ENCODE measurements at places on chromosomes 11 and 22.

DNA sequence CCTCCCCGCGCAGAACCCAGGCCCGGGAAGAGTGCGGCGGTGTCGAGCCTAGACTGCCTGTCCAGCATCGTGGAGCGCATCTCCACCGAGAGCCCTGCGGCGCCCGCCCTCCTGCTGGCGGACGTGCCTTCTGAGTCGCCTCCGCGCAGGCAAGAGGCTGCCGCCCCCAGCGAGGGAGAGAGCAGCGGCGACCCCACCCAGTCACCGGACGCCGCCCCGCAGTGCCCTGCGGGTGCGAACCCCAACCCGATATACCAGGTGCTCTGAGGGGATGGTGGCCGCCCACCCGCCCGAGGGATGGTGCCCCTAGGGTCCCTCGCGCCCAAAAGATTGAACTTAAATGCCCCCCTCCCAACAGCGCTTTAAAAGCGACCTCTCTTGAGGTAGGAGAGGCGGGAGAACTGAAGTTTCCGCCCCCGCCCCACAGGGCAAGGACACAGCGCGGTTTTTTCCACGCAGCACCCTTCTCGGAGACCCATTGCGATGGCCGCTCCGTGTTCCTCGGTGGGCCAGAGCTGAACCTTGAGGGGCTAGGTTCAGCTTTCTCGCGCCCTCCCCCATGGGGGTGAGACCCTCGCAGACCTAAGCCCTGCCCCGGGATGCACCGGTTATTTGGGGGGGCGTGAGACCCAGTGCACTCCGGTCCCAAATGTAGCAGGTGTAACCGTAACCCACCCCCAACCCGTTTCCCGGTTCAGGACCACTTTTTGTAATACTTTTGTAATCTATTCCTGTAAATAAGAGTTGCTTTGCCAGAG lies 2.0 kb downstream of the MYOD1 start:
- DNase-seq, result no peak

- DNase-seq, result peak; percentile 86
Measured at GRCh38 chr11:65314501-65315203, at the start of gene CDC42EP2. Gene CDC42EP2, plus strand, starts transcription at chr11:65314866. Its CDS starts 6,033 bp downstream, at chr11:65320899.

DNA sequence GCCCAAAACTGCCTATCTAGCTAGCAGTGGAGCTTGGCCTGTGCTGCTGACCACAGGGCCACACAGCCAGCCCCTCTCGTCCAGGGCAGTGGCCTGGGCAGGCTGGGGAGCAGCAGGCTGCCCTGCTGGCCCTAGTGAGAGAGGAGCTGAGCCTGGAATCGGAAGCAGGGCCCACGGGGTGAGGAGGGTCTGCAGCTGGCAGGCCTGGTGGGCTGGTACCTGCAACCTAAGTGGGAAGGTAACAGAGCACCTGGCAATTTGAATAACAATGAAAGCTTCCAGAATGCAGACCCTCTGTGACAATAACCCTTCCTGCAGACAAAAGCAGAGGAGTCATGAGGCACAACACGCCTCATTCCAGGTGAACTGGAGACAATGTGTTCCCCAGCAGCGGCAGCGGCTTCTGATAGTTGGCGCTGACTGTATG lies 31.8 kb upstream of the RFPL3 start:
- DNase-seq, result peak; percentile 81

DNA sequence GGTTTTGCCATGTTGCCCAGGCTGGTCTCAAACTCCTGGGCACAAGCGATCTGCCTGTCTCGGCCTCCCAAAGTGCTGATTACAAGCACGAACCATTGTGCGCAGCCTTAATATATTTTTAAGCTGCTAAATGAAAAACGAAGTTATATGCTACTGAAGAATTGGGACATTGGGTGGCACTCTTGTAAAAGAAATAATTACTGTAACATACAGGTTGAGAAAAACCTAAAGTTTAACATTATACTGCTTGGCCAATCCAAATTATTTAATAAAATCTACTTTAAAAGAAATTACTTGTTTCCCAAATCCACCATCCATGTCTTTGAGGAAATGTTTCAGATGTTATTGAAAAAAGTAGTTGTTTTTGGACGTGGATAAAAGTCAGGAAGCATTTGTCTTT lies 37.9 kb upstream of the ARHGAP32 start:
- DNase-seq, result no peak

GRCh38 chr11:72686639-72687220 lies 12.5 kb upstream of the PDE2A start:
- no peak for DNase-seq

GRCh38 chr11:8339592-8340022 lies 75.9 kb upstream of the LMO1 start:
- peak; percentile 92 for DNase-seq

GRCh38 chr11:79226126-79226525 lies 214.7 kb downstream of the TENM4 start:
- no peak for DNase-seq

DNA sequence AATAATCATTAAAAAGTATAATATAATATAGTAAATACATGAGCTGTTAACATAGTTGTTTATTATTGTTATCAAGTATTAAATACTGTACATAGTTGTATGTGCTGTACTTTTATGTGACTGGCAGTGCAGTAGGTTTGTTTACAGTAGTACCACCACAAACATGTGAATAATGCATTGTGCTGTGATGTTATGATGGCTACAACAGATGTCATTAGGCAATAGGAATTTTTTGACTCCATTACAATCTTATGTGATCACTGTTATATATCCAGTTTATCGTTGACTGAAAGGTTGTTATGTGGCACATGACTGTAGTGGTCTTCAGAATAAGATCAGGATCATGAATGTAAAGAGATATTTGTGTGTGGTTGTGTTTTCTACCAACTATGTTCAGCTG lies 577.8 kb downstream of the JRKL start:
- no peak for DNase-seq

- peak; percentile 31 for DNase-seq
Measured at GRCh38 chr22:46578824-46579561, 41.2 kb upstream of the GRAMD4 start.

DNA sequence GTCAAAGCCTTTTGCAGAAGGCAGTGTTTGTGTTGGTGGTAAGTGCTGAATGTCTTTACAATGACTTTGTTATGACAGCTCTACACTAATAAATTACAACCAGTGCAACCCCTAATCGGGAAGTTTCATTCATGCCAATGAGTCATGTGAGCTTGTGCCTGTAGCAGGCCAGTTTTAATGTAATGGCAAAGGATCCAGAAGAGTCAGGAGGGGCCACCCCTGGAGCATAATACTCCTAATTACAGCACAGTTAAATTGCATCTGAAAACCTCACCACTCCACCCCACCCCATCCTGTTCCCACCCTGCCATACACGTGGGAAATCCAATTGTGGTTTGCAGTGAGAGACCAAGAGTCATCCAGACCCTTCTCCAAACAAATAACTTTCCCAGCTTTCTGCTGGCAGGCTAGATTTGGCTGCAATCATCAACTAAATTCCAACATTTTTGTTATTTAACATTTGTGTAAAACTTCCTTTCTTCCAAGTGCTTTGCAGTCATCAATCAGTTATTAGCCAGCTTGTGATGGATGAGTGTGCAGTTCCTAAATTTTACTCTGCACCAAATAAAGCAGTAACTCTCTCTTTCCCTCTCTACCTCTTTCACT lies 277.3 kb upstream of the FAT3 start:
- no peak for DNase-seq

- DNase-seq, result no peak
Measured at GRCh38 chr11:65277631-65278277, 16.0 kb downstream of the POLA2 start.

- no peak for DNase-seq
Measured at GRCh38 chr11:84902445-84902844, 724.7 kb downstream of the DLG2 start.

DNA sequence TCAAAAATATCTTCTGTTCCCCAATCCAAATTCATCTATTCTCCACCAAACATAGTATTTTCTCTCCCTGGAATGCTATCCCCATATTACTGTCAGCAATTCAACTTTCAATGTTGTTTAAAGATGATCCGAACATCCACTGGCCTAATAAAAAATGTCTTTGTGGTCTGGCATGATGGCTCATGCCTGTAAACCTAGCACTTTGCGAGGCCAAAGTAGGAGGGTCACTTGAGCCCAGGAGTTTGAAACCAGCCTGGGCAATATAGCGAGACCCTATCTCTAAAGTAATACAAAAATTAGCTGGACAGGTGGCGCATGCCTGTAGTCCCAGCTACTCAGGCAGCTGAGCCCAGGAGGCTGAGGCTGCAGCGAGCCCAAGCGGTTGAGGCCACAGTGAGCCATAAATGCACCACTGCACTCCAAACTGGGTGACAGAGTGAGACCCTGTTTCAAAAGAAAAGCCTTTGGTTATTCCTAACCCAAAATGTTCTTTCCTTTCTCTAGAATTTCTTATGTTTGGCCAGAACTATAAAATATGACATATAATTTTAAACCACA lies 29.8 kb downstream of the SIK3 start:
- DNase-seq, result no peak

- peak; percentile 76 for DNase-seq
Measured at GRCh38 chr11:124872741-124873140, 7.5 kb downstream of the ROBO3 start.

DNA sequence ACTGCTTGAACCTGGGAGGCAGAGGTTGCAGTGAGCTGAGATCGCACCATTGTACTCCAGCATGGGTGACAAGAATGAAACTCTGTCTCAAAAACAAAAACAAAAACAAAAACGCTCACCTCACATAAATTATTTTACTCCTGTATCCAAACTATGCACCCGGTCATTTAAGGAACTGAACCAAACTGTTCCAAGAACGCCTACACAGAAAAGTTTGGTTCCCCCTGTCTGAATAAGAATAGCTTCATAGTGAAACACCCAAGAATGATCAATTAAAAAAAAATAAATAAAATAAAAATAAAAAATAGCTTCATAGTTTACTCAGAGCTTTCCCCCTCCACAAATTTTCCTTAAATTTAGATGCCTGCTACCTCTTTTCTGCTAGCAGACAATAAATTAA lies 13.7 kb downstream of the NUP98 start:
- DNase-seq, result no peak

DNA sequence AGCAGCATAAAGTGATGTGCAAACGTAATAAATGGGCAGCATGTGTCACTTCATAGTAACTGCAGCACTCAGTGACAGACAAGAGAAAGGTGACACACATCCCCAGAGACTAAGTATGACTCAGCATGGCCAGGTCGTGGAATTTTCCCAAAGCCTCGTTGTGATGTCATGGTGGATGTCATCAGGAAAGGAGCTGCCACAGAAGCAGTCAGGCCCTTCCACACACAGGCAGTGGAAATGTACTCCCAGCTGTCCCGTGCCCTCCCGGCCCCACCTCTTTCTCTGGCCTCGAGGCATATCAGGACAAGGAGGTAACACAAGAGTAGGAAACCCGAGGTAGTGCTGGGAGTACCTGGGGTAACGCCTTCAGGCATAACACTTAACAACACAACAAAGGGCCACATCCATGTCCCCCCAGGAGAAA lies 8.1 kb downstream of the PC start:
- peak; percentile 76 for DNase-seq

- DNase-seq, result no peak
Measured at GRCh38 chr11:110069158-110069737, 23.9 kb upstream of the ZC3H12C start.

DNA sequence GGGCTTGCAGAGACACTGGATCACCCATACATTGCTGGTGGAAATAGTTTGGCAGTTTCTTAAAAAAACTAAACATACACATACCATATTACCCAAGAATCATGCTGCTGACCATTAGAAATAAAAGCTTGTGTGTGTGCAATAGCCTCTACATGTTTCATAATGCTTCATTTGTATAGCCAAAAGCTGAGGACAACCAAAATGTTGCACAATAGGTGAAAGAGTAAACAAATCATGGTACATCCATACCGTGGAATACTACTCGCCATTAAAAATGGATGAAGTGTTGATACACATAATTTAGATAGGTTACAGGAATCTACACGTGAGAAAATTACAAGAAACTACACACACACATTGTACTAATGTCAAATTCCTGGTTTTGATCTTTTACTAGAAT lies 6.5 kb downstream of the KBTBD3 start:
- no peak for DNase-seq

DNA sequence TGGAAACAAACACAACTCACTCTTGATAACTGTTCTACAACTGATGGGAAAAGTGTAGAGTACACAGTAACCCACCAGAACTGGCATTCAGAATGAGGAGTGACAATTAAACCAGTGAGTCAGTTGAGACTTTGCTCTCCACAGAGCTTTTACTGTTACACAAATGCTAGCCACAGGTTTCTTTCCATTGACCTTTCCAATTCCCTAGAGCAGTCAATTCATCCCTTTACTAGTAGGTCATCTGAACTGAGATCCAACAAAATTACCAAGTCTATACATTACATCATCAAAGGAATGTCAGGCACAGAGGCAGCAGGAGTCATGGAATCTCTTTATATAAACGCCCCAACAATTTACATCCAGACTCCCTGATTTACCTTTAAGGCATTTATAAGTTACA lies 65.9 kb downstream of the PHF21A start:
- DNase-seq, result no peak

GRCh38 chr22:39724390-39724789 lies 153.8 kb downstream of the CACNA1I start:
- DNase-seq, result peak; percentile 50

- DNase-seq, result no peak
Measured at GRCh38 chr22:30244066-30244465, 2.5 kb downstream of the LIF start.

- DNase-seq, result no peak
Measured at GRCh38 chr11:46273511-46274205, 3.8 kb upstream of the CREB3L1 start.

- no peak for DNase-seq
Measured at GRCh38 chr11:221539-221938, 14.0 kb downstream of the RIC8A start.

DNA sequence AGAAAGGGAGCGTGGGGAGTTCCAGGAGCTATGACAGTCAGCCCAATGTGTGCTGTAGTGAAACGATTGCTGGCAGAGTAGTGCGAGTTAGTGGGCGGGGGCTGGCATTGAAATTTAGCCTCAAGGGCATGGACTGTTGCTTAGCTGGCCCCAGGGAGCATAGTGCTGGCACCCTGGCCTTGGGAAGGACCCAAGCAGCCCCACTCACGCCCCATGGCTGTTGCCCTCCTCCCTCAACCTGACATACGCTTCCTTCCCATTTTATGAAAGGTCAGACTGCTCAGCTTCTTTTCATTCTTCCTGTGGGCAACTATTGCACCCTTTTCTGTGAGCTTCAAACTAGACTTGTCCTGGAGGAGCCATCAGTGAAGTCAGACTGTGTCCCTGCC lies 52.0 kb upstream of the SUSD2 start:
- no peak for DNase-seq

DNA sequence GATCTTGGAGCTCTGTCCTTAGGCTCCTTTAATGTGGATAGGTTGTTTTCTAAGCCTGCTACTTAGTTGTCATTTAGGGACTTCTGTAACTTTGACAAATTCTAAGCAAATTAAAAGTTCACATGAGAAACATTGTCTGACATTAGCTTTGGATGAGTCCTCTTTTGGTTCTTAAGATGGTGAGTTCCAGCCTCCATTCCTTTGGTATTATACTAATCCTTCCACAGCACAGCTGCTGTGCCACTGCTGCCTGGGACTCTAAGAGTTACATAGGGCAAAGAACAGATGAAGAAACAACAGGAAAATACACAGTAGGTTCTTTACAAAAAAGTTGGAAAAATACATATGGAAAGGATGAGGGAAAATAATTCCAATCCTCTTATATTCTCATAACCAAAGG lies 25.3 kb upstream of the PIK3C2A start:
- DNase-seq, result no peak
